GOT3 (cell line): ENCODE measurements at places on chromosomes 12 and 14.

DNA sequence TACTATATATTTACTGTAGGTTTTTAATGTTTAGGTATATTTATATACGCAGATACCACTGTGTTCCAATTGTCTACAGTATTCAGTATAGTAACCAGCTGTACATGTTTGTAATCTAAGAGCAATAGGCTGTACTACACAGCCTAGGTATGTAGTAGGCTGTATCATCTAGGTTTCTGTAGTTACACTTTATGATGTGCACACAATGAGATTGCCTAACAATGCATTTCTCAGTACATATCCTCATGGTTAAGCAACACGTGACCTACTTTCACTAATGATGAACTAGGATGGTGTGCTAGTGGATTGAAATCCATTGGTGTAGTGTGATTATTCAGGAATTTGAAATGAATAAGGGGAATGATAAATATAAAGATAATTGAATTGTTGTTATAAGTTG, 77.7 kb downstream of the ETNK1 start:
- DNase-seq = no peak

- no peak for DNase-seq
Measured at GRCh38 chr12:21913823-21914222, 27.4 kb downstream of the ABCC9 start.

DNA sequence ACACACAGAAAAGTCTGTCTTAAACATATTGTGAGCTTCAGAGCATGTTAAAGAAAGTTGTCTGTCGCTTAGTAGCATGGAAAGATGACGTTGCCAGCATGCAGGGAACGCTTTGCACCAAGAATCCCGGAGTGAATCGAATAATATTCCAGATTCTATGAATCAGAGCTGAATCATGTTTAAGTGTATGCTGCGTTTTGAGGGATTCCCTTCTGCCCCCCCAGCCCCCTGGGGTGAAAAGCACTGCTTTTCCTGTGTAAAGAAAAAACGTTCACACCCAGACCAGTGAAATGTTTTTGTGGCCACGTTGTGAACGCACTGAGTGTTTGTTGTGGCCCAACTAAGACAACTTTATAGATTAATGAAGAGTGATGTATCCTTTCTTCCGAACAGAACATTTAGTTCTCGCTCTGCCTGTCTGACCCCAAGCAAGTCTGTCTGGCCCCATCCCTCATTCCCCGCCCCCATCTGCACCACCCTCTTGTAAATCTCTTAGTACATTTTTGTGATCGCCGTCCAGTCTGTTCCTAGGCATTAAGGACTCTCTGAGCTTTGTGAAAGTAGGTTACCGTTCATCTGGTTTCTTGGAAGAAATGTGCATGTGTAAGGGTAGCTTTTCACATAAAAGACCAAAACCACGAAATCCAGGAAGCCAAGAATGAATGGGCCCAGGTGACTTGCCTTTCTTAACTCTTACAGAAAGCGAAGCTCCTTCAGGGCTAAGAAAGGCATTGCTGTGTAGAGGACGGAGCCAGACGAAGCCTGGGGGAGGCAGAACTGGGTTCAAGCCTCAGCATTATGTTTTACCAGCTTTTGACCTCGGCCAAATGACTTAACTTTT, 103.0 kb downstream of the SAMD4A start:
- DNase-seq = no peak

DNA sequence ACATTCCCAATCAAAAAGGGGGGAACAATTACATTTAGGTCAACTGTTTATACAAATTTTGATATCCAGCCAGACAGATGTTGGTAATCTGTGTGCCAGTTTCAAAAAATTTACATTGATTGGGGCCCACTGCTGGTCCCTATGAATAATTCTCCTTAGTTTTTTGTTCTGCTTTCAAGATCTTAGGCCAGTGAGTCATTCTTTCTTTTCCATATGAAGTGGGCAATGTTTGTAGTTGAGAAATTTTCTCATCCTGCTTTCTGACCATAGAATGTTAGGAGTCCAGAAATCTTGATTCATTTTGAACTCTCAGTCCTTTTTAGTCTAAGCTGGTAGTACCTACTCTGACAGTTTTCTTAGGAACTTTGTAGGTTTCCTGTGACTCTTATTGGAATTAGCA, 244.3 kb downstream of the DIO2 start:
- no peak for DNase-seq

DNA sequence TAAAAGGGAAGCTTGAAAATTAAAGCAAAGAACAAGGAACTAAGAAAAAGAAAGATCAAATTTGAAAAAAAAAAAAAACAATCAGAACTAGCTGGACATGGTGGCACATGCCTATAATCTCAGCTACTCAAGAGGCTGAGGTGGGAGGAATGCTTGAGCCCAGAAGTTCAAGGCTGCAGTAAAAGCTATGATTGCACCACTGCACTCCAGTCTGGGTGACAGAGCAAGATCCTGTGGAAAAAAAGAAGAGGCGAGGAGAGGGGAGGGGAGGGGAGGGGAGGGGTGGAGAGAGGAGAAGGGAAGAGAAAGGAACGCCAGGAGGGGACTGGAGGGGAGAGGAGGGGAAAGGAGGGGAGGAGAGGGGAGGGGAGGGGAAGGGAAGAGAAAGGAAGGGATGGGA, 43.0 kb downstream of the EEA1 start:
- DNase-seq = no peak

- DNase-seq = no peak
Measured at GRCh38 chr12:51348116-51348515, 1.6 kb upstream of the CELA1 start.

GRCh38 chr14:67911562-67911961, 92.0 kb downstream of the RAD51B start:
- DNase-seq = no peak

DNA sequence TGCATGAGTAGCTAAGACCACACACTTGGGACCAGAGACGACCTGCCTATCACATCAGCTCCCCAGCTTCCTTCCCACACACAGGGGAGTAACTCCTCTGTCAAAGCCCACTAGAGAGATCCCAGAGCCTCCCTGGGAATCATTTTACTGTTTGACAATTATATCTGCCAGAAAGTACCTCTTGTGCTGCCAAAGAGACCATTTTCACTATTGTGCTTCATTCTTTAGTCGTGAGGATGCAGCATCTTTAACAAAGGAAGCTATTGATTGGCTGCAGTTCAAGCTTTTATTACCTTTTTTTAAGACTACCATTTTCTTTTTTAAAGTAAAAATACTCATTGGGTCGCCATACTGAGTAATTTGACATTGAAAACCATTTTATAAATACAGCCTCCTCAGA, 194.5 kb upstream of the RGS6 start:
- no peak for DNase-seq

DNA sequence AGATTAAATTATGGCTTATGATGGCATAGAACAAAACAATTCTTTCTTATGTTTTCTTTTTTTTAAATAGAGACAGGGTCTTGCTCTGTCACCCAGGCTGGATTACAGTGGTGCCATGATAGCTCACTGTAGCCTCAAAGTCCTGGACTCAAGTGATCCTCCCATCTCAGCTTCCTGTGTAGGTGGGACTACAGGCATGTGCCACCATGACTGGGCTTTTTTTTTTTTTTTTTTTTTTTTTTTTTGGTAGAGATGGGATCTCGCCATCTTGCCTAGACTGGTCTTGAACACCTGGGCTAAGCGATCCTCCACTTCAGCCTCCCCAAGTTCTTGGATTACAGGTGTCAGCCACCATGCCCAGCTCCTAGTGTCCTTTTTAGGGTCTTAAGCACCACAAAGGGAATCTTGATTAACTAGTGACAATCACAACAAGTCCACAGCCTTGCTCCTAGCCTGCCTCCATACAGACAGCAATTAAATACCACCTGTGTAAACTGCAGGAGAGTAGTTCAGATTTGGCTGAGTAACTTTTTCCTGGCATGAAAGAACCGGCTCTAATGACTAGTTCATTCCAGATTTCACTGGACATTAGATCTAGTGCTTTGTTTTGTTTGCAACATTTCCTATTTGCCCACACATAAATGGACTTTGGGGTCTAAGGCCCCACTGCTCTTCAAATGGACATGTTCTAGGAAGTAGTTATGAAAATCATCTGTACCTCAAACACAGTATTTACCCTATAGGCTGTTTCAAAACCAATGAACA, 61.6 kb downstream of the SH2B3 start:
- no peak for DNase-seq

- DNase-seq = no peak
Measured at GRCh38 chr14:20247646-20248246, 8.7 kb downstream of the OR11H4 start.

DNA sequence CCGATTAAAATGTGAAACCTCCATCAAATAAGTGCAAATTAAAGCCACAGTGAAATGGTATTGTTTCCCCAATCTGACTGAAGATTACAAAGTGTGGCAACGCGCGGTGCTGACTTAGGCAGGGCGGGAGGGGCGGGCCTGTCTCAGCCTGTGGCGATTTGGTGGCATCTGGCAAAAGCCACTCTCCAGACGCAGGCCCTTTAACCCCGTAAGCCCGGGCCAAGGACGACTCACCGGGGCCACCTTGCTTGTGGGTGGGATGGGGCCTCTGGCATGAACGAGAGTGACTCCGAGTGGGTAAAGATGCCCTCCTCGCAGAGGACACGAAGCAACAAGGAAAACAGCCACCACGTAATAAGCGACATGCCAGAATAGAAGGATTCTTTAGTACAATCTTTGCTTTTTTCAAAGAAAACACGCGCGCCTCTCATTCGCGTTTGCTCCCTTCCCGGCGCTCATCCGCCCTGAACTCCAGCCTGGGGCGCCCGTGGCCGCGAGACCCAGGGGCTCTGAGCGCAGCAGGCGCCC, 815 bp downstream of the DEGS2 start:
- no peak for DNase-seq

- DNase-seq = no peak
Measured at GRCh38 chr14:71235875-71236274, 328.6 kb downstream of the PCNX1 start.

GRCh38 chr12:92623386-92623785, 79.4 kb upstream of the PLEKHG7 start:
- no peak for DNase-seq

GRCh38 chr12:114406316-114406983, 506 bp upstream of the TBX5 start:
- no peak for DNase-seq

DNA sequence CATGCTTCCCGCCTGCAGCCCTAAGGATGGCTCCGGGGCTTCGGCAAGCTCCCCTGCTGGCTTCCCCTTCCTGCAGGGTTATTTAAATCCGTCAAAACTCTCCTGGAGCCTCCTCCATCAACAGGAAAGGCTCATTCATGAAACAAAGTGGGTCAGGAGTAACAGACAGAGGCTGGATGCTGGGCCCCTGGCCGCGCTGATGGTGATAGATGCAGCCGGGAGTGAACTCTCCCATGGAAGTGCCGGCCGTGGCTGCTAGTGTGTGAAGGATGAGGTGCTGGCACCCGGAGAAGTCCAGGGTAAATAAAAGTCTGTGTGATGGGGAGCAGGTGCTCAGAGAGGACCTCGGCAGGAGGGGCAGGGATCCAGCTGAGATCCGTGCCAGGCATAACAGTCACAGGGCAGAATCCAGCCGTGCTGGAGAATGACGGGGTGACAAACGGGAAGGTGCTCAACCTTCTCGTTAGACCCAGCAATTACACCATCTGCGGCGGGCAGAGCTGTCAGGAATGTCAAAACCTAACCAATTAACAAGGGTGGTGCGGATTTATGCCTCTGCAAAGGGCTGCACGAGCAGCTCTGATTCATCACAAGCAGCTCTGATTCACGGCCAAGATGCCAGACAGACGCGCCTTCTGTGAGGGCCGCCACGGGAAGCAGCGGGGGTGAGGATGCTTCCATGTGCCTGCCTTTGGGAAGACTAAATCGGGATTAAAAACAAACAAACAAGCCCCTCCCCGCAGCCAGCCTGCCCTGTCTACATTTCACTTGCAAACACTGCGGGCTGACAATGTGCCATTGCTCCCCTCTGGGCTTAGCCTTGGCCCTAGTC, 55.6 kb downstream of the SYNE3 start:
- no peak for DNase-seq

GRCh38 chr12:70617450-70617849, 19.8 kb downstream of the PTPRB start:
- no peak for DNase-seq

DNA sequence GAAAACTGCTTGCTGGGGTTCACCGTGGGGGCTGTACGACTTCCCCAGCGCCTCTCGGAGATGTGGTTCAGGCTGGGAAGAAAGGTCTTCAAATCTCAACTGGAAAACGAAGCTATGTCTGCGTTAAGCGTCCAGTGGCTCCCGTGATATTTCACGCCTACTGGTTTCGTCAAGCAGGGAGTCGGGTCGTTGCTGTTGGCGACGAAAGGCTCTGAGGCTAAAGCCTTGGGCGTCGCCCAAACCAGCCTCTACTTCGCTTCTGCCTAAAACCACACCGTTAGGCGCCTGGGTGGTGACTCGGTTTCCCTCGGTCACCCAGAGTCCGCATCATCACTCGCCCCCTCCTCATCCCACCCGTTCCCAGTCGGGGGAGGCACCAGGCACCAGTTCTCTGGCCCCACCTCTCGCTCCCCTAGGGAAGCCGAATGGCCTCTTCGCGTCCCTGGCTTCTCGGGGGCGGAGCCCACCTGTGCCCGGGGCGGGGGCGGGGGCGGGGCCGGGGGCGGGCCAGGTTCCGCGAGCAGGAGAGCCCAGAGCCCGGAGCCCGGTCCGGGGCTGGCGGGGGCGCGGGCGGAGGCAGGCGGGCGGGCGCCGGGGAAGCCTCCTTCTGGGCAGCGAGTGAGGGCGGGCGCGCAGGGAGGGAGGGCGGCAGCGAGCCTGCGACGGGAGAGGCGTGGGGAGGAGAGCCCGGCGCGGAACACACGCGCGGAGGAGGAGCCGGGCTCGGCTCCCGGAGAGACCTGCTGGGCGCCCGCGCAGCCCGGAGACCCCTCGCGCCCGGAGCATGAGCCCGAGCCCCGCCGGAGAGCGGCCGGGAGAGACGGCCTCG, at the start of gene B4GALNT3:
B4GALNT3 (plus strand) TSS at position 510 of the 829 bp plus-strand sequence. CDS start 438 bp downstream, outside the sequence.
- DNase-seq = no peak

DNA sequence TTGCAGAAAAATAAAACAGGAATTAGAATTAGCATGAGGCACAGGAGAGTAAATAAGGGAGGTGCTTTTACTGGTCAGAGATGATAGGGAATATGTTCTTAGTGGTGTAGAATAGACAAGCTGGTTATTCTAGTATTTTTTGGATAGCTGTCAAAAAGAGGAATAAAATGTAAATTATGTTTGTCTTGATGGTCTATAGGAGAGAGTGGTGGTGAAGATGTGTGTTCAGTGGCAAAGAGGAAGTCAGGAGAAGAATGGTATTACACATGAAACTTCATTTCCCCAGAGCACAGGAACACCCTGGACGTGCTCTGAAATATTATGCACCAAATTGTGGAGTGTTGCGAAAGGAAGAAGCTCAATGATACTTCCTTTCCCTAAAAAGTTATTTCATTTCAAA, 27.8 kb downstream of the MUCL1 start:
- DNase-seq = no peak

DNA sequence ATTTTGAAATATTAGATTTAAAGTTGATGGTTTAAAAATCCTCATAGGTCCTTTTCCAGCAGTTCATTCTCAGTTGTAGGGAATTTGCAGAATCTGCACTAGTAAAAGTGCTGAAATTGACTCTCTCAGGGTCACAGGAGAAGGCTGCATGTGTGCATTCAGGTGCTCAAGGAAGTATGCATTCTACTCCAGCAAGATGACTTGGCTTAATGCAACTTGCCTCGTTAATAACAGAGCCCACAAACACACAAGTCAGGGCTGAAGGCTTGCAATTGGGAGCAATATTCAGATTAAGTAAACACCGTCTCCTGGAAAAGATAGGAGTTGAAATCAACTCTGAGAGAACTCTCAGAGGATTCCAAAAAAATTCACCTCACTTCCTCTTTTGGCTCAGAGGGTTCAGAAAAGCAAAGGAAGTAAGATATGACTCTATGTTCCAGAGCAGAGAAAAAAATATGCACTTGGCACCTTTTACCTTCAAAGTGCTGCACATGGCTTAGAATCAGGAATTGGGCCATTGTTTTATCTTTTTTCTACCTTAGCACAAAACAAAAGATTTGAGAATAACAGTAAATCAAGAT, 406.3 kb upstream of the DCN start:
- no peak for DNase-seq
